ENCODE measurements at places on chromosomes 5 and 9. TPM values are rescaled to one million over a fixed set of nuclear protein-coding genes. Genes with fewer than 3 reads are reported as not detected.
A peak's percentile ranks its signal among the peaks of the same experiment; 100 is the strongest.

Gene RNF183
- total RNA-seq, result not detected

DNA sequence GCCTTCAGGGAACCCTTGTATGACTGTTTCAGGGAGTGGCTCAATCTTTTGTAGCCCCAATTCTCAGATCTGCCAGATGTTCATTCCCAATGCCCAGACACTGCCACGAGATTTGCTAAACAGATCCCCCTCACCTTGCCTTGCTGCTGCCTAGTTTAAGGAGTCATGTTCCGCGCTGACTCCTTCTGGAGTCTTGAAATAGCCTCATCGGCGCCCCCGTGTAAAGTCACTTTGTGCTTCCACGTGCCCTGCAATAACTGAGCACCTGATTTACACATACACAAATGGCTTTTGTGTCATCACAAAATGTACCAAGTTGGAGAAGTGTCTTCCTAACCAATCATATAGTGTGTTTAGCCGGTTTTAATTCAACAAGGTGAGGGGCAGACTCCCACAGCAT, 62.3 kb downstream of the PRRT1B start:
- no peaks in the 10 kb centered on the region for H3K27me3 ChIP-seq
- H3K27ac ChIP-seq, result peak overlapping the region; percentile 84
- H3K4me1 ChIP-seq, result peaks cover 2% of the 10 kb centered on the region
- DNase-seq, result no peak
- H3K36me3 ChIP-seq, result no peaks in the 10 kb centered on the region

Gene CA9
- 4.3 TPM for total RNA-seq

- H3K27ac ChIP-seq, result no peak overlapping the region
- H3K4me3 ChIP-seq, result no peak overlapping the region
- H3K4me1 ChIP-seq, result no peaks in the 10 kb centered on the region
- DNase-seq, result peak; percentile 67
These were observed 155.8 kb upstream of the SMIM23 start for GRCh38 chr5:171629628-171630349.

DNA sequence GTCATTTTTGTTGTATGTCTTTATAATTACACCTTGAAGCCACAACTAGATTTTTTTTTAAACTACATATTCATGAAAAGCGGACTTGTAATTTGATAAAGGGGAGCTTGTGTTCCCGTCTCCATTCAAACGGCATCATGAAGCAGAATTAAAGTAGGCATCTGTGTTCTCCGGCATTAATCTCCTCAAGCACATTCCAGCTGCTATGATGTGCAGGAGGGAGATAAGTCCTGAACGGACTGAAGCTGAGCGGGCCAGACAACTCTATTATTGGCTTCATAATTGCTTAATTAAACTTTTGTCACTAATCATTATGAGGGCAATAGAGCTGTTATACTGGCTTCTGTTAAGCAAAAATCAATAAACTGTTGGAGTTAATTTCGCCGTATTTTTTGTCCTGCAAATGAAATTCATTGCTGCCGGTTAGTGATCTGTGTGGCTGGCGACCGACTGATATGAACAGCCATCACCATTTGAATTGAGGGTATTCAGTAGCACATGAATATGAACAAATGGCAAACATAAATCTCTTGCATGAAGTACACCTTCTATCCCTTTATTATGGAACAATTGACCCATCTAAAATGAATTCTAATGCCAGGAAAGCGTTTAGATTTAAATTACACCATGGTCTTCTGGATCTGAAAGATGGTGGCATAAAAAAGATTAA, 408.8 kb upstream of the IRX1 start:
- DNase-seq, result no peak
- no peak overlapping the region for H3K4me3 ChIP-seq
- H3K27me3 ChIP-seq, result no peaks in the 10 kb centered on the region
- no peaks in the 10 kb centered on the region for H3K36me3 ChIP-seq

- H3K4me3 ChIP-seq, result no peak overlapping the region
- H3K36me3 ChIP-seq, result no peaks in the 10 kb centered on the region
- no peak overlapping the region for H3K27ac ChIP-seq
- no peaks in the 10 kb centered on the region for H3K27me3 ChIP-seq
- no peak for DNase-seq
These were observed 10.5 kb downstream of the LNPEP start for GRCh38 chr5:96946381-96946780.

DNA sequence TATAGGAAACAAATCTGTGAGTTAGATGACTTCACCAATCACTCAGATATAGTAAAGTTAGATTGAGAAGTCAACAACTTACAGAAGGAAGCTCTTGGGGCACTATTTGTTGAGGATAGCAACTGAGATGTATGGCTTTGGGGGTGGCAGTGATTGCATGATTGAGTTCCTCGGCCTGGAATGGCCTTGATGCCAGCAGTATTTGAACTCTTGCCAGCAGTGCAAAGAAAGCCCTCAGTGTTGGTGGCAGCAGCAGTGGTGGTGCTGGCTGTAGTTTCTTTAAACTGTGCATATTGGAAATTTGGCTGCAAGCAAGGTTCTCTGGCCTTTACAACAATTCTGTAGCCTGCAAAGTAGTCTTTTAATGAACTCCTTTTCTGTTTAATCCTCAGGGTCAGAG, 41.4 kb upstream of the PJA2 start:
- H3K27ac ChIP-seq, result no peak overlapping the region
- H3K27me3 ChIP-seq, result no peaks in the 10 kb centered on the region
- no peak for DNase-seq
- peaks cover 4% of the 10 kb centered on the region for H3K4me1 ChIP-seq
- H3K4me3 ChIP-seq, result no peak overlapping the region

- no peaks in the 10 kb centered on the region for H3K27me3 ChIP-seq
- H3K36me3 ChIP-seq, result no peaks in the 10 kb centered on the region
- H3K27ac ChIP-seq, result no peak overlapping the region
- H3K4me1 ChIP-seq, result no peaks in the 10 kb centered on the region
- no peak overlapping the region for H3K4me3 ChIP-seq
These were observed 139.7 kb downstream of the GABBR2 start for GRCh38 chr9:98568909-98569469.

Gene SKIC3
- total RNA-seq, result 98.4 TPM

GRCh38 chr5:122408592-122409224, 96.7 kb downstream of the SNCAIP start:
- DNase-seq, result no peak
- no peak overlapping the region for H3K4me3 ChIP-seq
- H3K27ac ChIP-seq, result no peak overlapping the region
- no peaks in the 10 kb centered on the region for H3K27me3 ChIP-seq
- no peaks in the 10 kb centered on the region for H3K4me1 ChIP-seq

DNA sequence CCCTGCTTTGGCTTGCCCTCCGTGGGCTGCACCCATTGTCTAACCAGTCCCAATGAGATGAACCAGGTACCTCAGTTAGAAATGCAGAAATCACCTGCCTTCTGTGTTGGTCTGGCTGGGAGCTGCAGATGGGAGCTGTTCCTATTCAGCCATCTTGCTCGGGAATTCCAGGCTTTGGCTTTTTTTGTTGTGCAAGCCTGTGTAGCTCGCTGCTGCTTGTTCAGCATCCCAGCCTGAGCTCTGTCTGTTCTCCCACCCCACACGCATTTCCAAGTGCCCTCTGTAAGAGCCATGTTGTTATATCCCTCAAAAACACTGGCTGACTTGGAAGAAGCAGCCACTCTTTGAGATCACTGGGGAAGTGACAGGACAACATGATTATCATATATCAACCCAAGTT, 101.6 kb upstream of the DPYSL3 start:
- no peaks in the 10 kb centered on the region for H3K27me3 ChIP-seq
- no peak for DNase-seq
- no peaks in the 10 kb centered on the region for H3K36me3 ChIP-seq
- no peak overlapping the region for H3K27ac ChIP-seq
- no peaks in the 10 kb centered on the region for H3K4me1 ChIP-seq
- H3K4me3 ChIP-seq, result no peak overlapping the region

DNA sequence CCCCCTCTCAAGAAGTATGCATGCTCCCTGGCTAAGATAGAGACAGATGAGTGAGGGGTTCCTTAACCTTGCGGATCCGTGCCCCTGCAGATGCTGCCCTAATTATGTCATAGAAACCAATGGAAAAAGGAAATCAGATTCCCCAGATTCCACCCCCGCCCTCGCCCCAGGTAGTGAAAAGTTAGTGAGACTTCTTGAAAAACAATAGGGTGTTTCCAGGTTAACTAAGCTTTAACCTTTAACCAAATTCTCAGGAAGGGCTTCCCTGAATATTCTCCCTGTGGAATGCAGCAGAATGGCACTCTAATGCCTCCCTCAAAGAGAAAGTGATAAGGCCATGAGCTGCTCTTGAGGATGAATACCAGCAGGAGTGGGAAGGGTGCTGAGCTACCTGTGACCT, 116.0 kb upstream of the RANBP3L start:
- no peak overlapping the region for H3K4me3 ChIP-seq
- H3K4me1 ChIP-seq, result no peaks in the 10 kb centered on the region
- no peaks in the 10 kb centered on the region for H3K36me3 ChIP-seq

DNA sequence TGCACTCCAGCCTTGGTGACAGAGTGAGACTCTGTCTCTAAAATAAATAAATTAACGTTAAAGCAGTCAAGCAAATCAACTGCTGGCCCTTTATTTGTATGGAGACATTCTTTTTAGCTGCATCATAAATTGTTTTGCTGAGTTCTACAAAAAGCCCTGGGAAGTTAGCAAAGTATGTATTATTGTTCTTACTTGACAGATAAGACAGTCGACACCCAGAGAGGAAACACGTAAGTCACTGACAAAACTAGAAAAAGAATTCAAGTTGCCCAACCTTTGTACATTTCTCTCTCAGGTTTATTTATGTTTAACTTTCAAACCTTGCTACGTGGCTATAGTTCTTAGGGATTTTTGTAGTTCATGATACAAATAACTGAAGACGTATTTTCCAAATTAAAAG, 40.4 kb upstream of the MACIR start:
- no peaks in the 10 kb centered on the region for H3K36me3 ChIP-seq
- no peaks in the 10 kb centered on the region for H3K4me1 ChIP-seq
- H3K27ac ChIP-seq, result no peak overlapping the region
- no peak for DNase-seq
- no peaks in the 10 kb centered on the region for H3K27me3 ChIP-seq
- H3K4me3 ChIP-seq, result no peak overlapping the region

Gene TRPM3
- total RNA-seq, result 1.5 TPM

DNA sequence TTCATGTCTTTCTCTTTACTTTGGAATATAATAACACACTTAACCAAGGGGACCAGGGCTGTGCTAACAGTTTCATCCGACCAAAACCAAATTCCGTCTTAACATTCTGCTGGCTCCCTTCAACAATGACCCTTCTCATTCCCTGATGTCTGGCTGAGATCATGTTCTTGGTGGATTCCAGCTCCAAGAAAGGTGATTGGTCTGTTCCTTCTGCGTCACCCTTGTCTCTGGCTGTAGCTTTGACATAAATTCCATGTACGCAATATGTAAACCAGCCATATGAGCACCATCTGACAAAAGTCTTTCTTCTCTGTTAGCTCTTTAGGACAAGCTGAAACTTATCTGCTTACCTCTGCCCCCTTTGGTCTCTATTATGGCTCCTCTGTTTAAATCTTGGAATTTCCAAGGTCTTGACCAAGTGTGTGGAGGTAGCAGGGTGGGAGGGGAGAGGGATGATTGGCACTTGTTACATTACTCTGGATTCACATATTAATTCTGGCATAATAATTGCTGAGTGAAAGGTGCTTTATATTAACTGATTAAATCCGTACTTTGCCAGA, 45.7 kb upstream of the HSD17B4 start:
- H3K36me3 ChIP-seq, result no peaks in the 10 kb centered on the region
- DNase-seq, result no peak
- H3K4me3 ChIP-seq, result no peak overlapping the region
- no peak overlapping the region for H3K27ac ChIP-seq

Gene RAI14
- 99.8 TPM for total RNA-seq

Gene SLCO4C1
- total RNA-seq, result 1.6 TPM

Gene BSPRY
- 0.19 TPM for total RNA-seq

Gene DDX41
- 54.9 TPM for total RNA-seq

Gene PCDHB6
- total RNA-seq, result 1.9 TPM

DNA sequence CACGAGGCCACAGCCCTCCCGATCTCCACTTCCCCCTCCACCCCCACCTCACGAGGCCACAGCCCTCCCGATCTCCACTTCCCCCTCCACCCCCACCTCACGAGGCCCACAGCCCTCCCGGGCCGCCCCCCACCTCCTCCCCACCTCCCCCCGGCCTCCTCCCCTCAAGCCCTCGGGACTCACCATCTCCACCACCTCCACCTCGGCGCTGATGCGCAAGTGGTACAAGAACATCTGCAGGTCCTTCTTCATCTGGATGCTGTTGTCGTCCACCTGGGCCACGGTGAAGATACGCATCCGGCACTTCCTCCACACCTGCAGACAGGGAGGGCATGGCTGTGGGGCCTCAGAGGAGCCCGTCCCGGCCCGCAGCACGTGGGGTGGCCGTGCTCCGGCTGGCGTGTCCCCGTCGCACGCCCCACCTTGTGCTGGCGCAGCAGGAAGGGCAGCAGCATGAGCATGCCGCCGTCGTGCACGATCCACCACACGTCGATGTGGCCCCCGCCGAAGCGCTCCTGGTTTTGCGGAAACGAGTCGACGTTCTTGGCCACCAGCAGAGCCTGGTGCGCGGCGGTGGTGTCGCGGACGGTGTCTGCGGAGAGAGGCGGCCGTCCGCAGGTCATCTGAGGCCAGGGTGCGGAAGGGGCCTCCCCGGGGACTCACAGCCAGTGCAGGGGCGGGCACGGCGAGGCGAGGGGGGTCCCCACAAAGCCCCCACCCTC, 48.0 kb downstream of the SLC12A7 start:
- no peaks in the 10 kb centered on the region for H3K27me3 ChIP-seq
- H3K4me1 ChIP-seq, result no peaks in the 10 kb centered on the region
- H3K36me3 ChIP-seq, result peaks cover 7% of the 10 kb centered on the region
- no peak overlapping the region for H3K4me3 ChIP-seq

GRCh38 chr9:89720696-89721175, 115.9 kb downstream of the GADD45G start:
- no peaks in the 10 kb centered on the region for H3K27me3 ChIP-seq
- no peaks in the 10 kb centered on the region for H3K4me1 ChIP-seq
- no peaks in the 10 kb centered on the region for H3K36me3 ChIP-seq
- no peak for DNase-seq

Gene SLIT3
- 85.0 TPM for total RNA-seq

DNA sequence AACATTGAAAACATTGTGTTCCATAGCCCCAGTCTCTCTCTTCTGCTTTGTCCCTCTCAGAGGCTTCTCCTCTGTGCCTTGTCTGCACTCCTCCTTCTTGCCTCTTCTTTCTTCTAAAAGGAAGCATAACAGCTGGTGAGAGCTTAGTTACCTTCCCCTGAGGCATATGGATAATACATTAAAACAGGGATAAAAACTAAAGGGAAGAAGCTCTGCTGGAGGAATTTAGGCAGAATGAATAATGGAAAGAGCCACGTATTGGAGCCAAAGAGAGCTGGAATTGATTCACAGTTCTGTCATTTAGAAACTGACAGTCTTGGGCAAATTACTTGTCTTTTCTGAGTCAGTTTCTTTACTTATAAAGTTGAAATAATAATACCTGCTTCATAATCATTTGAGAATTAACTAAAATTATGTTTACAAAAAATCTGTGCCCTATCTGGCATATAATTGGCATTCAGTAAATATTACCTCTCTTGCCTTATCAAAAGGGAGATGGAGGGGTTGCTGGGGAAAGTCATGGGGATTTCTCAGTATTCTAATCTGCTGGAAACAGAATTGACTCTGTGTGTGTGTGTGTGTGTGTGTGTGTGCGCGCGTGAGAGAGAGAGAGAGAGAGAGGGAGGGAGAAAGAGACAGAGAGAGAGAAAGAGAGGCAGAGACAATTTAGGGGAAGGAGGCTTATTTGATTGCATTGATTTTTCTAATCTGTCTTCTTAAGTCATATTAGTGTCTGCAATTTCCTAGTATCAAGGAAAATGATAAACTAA, 20.2 kb downstream of the ZNF474 start:
- no peak overlapping the region for H3K27ac ChIP-seq
- no peaks in the 10 kb centered on the region for H3K27me3 ChIP-seq
- no peak for DNase-seq
- peaks cover 11% of the 10 kb centered on the region for H3K4me1 ChIP-seq

All from aorta (tissue), 5 donors.